ENCODE measurements at places on chromosomes 3 and 15.

- no peak for DNase-seq
Observed at GRCh38 chr3:119324899-119325298, 30.7 kb downstream of the ARHGAP31 start.

- no peak for DNase-seq
Observed at GRCh38 chr3:73608456-73609314, 16.1 kb downstream of the PDZRN3 start.

GRCh38 chr3:155173771-155174170 lies 93.7 kb downstream of the MME start:
- DNase-seq, result no peak

DNA sequence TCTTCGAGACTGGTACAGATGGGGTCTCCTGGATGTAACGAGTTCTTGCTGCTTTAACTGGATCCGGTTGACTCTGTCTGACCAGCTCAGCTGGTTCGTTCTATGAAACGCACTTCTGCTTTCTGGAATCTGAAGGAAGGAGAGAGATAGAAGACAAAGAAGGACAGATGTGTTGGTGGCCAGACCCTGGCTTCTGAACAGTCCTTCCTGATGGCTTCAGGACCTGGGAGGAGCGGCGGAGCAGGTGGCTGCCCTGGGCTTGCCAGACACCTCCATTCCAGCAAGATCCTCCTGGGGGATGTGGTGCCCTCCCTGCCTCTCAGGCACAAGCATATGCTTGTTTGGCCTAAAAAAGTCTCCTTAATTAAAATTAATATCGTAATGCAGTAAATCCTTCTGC lies 99.9 kb downstream of the APBA2 start:
- no peak for DNase-seq

- DNase-seq, result no peak
Observed at GRCh38 chr3:182470187-182470586, 323.1 kb upstream of the ATP11B start.

DNA sequence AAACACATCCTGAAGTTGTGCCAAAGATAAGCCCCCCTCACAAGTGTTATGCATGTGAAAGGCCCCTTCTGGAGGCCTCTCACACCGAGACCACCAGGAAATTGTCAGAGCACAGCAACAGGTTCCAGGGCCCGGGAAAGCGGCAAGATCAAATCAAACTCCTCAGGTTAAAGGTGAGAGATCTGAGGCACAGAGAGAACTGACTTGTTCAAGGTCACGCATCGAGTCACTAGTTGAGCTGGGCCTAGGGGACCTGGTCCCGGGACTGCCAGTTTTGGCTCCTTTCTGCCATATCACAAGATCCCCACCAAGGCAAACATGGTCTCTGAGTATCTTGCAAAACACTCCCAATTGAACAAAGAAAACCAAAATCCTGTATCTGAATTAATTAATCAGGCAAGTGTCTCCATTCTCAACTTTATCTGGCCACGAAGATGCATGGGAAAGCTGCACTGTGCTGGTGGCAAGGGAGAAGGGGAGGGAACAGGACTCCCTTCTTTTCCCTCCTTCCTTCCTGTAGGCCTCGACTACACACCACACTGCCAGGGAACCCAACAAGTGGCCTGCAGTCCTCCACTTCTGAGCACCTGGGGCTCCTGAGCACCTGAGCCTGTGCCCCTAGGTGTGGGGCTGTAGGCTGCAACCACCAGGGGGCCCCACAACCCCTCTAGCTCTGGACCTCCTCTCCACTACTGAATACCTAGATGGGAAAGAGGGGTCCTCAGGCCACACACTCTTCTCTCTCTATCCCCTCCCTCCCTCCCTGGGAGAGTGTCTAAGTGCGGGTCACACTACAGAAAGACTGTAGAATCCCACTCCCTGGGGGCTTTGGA lies 37.3 kb downstream of the ANP32A start:
- no peak for DNase-seq

All from SW 1271 (cell line).